Fibroblast of upper back skin (primary cell): ENCODE measurements at places on chromosomes 12 and 14.

DNA sequence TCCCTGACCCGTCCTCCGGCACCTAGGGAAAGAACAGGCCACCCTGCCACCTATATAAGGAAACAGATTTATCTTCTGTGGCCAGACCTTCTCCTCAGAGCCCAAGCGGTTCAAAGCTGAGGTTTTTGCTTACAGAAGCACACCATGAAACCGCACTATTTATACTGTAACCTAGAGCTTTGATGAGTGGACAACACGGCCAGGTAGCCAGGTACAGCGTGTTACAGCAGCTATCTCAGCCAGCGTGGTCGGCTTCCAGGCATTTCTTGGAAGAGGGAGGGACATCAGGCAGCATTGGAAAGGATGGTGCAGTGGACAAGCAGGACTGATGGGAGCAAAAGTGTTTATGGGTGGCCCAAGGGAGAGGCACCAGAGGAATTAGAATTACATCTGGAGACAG is 34.4 kb downstream of the TTC7B start:
- no peak for DNase-seq

DNA sequence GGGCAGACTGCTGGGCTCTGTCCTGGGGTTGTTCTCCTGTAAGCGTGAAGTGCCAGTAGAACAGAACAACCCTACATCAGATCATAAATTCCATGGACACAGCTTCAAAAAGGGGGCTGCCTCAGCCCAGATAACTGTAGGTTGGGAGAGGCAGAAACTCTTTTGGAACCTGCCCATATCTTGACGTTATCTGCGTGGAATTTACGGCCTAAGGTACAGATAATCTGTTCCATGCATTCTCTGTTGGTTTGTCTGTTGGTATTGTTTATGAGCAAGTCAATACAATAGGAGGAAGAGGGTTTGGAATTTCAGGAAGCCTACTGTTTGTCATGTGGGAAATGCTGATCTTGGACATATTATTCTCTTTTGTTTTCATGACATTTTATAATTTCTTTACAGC is 36.7 kb downstream of the SLC25A47 start:
- no peak for DNase-seq

- DNase-seq = no peak
These were observed at the start of gene CLEC7A for GRCh38 chr12:10130042-10130441. CLEC7A (minus strand) TSS chr12:10130199; CDS start chr12:10130082, 117 bp downstream.

DNA sequence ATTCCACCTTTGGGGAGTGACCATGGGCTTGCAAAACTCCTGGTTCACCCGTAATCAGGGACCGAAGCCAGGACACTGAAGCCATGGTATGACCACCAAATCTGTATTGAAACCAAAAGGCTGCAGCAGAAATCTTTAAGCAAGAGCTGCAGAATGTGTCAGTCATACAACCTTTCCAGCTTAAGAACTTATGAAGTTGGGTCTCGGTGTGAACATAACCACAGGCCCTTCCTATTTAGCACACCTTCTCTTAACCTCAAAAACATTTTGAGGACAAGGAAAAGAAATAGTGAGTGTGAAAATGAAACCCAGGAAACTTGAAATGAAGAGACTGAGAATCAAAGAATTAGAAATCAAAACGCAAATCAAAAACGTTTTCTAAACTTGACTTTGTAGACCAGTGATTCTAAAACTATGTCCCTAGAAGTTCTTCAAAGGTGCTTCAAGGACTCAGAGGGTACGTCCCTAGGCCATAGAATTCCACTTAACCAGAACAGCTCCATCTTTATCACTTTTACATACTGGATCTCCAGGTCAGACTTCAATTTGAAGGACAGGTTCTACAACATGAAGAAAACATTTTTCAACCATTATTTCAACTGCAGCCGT is 231.6 kb upstream of the GRIP1 start:
- no peak for DNase-seq

DNA sequence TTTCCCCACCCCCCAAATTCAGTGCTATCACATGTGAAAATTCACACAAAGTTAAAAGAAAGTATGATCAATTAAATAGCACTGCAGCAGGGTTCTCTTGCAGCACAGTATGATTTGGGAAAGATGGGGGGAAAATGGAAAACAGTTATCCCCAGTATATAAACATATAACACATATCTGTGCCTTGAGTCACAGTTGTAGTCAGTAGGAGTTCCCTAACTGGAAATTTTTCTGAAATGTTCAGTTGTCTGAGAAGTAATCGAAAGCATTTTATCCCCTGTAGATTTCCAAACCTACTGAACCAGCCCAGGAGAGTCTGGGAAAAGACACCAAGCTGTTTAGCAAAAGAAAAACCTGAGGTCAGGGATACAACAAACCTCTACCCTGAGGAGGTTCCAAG is 47.0 kb downstream of the C12orf50 start:
- peak; percentile 56 for DNase-seq

DNA sequence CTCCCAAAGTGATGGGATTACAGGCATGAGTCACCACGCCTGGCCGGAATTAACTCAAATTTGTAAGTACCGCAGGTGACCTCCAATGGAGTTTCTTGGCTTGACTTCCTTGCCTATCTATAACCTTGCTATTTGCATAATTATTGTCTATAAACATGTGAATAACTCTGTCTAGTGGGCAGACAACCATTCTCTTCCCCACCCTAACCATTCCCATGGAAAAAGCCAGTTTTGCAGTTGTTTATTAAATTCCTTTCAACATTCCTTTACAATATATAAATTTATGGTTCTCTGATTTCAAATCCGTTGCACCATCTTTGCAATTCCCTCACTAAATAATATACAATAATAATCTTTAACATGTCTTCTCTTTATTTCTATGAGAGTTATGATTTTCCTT is 61.0 kb upstream of the ZDHHC17 start:
- peak; percentile 52 for DNase-seq

GRCh38 chr12:82182601-82183190 is 175.5 kb downstream of the CCDC59 start:
- DNase-seq = peak; percentile 34

DNA sequence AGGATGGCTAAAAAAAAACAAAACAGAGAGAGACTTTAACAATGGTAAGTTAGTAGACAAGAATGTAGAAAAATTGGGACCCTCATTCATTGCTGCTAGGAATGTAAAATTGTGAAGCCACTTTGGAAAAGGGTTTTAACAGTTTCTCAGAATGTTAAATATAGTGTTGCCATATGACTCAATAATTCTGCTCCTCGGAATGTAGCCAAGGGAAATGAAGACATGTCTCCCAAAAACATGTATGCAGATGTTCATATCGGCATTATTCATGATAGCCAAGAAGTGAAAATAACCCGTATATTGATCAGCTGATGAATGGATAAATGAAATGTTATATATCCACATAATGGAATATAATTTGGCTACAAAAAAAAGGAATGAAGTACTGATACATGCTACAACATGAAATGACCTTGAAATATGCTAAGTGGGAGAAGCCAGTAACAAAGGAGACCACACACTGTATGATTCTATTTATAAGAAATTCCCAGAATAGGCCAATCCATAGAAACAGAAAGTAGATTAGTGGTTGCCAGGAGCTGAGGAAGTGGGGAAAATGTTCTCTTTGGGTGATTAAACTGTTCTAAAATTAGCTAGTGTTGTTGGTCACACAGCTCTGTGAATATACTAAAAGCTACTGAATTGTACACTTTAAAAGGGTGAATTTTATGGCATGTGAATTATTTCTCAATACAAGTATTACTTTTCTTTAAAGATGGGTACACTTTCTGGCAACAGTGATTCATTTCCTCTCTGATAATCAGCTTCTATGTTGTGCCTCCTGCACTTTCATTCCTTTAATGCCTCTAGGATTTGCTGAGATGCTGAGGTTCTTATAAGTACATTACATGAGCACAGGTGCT is 132.5 kb downstream of the DAAM1 start:
- DNase-seq = peak; percentile 78

- no peak for DNase-seq
These were observed 50.8 kb upstream of the BBS10 start for GRCh38 chr12:76399040-76399439.

DNA sequence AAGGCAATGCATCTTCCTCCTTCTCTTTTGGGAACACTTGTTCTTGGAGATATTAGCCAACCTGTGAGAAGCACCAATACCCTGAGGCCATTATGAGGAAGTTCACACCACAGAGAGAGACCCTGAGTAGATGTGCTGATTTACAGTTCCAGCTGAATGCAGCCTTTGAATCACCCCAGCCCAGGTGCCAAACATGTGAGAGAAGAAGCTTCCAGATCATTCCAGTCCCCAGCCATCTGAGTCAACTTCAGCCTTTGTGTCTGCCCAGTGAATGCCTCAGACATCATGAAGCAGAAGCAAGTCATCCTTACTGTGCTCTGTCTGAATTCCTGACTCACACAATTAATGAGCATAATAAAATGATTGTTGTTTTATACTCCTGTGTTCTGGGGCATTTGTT is 25.1 kb downstream of the C12orf42 start:
- no peak for DNase-seq

- peak; percentile 64 for DNase-seq
These were observed 22.2 kb downstream of the ZNF664 start for GRCh38 chr12:123995023-123995748.

DNA sequence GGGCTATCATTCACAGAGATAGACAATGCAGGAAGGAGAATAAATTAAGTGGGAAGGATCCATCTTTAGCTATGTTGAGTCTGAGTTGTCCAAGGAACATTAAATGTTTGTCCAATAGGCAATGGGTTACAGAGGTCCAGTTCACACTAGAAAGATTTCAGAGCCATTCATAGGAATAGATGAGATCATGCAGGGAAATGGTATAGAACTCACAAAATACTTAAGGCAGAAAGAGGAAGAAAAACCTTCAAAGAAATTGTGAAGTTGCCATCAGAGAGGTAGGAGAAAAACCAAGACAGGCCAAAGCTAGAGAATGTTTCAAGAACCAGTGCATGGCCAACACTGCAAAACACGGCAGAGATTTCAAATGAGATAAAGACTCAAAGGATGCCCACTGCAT is 94.1 kb downstream of the PHLDA1 start:
- DNase-seq = no peak

DNA sequence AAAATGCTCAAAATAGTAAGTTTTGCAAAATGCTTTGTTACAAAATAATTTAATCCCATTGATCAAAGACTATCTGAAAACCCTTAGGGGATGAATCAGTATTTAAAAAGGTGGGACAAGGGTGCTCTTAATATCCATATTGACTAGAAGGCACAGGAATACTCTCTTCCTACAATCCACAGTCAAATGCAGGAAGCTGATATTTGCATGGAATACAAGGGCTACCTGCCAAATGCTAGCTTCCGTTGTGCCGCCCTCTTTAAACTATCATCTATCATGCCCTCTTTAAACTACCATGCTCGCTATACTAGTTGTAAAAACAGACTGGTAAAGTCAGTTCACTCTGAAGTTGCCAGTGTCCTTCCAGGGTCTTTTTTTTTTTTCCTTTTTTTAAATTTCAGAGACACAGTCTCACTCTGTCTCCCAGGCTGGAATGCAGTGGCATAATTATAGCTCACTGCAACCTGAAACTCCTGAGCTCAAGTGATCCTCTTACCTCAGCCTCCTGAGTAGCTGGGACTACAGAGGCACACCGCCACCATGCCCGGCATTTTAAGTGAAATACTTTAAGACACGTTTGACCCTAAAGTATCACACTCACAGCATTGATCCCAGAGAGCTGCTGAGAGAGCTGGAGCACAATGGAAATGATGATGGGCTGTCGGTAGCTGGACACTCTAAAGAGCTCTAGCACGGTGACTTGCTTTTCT is 6.7 kb downstream of the SLC2A3 start:
- no peak for DNase-seq

DNA sequence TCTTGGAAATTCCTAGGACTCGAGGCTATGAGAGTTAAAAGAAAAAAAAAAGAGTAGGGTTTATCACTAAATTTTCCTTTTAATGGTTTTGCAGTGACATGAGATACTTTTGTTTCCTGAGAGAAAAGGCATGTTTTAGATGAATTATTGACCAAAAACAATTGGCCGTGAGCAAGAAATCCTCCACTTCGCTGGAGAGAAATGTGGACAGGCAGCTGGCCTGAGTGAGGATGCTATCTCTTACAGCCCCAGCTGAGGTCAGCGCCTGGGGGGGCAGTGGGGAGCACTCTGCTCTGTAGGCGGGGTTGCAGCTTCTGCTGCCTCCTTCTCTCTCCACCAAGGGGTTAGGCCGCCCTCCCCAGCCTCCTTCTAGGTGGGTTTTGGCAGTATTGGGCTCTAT is 54.7 kb downstream of the PRIMA1 start:
- no peak for DNase-seq

DNA sequence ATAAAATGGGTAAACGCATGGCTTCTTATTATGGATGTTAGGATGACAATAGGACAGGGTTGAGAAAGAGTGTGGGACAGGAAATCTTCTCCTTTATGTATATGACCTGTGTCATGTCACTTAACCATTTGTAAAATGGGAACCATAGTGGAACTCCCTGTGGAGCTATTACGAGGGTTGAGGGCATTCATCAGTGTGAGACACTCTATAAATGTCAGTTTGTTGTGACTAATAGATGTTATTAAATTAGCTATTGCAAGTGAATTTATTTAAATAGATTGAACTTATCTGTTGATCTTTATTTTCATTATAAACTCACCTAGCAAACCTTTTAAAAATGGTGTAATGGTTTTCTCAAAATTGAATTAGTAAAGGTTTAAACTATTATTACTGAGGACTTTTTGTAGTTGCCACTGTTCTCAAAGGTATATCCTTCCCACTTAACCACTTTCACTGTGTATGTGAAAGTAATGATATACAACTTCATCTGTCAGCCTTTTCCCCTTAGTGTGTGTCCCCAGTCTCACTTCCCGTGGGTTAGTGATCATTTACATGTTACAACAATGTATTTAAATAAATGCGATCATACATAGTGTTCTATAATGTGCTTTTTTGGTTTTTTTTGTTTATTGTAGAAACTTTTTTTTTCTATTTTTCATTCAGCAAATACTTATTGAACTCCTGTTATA is 17.1 kb downstream of the HELB start:
- DNase-seq = no peak

DNA sequence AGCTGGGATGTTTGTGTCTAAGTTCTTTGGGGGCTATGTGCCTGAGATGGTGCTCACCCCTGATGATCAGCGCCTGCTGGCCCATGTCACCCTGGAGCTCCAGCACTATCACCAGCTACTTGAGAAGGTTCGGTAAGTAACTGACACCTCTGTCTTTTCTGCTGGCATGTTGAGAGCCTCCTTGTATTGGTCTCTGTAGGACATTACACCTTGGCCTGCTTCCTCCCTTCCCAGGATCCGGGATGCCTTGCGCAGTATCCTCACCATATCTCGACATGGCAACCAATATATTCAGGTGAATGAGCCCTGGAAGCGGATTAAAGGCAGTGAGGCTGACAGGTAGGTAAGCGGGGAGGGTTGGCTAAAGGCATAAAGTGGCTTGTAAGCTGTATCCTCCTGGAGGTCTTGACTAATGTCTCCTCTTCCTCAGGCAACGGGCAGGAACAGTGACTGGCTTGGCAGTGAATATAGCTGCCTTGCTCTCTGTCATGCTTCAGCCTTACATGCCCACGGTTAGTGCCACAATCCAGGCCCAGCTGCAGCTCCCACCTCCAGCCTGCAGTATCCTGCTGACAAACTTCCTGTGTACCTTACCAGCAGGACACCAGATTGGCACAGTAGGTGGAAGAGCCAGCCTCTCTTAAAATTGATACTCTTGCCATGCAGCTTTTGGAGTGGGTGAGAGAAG is 5.5 kb downstream of the DDIT3 start:
- no peak for DNase-seq
